ENCODE measurements at places on chromosomes 12 and 14.

- DNase-seq = no peak
Measured at GRCh38 chr12:105384916-105385535, 54.5 kb downstream of the C12orf75 start.

- no peak for DNase-seq
Measured at GRCh38 chr14:98877065-98877464, 394.9 kb downstream of the BCL11B start.

GRCh38 chr12:22396253-22396652 lies 61.7 kb upstream of the ST8SIA1 start:
- no peak for DNase-seq

- DNase-seq = no peak
Measured at GRCh38 chr12:31238764-31239387, 87.1 kb downstream of the SINHCAF start.

DNA sequence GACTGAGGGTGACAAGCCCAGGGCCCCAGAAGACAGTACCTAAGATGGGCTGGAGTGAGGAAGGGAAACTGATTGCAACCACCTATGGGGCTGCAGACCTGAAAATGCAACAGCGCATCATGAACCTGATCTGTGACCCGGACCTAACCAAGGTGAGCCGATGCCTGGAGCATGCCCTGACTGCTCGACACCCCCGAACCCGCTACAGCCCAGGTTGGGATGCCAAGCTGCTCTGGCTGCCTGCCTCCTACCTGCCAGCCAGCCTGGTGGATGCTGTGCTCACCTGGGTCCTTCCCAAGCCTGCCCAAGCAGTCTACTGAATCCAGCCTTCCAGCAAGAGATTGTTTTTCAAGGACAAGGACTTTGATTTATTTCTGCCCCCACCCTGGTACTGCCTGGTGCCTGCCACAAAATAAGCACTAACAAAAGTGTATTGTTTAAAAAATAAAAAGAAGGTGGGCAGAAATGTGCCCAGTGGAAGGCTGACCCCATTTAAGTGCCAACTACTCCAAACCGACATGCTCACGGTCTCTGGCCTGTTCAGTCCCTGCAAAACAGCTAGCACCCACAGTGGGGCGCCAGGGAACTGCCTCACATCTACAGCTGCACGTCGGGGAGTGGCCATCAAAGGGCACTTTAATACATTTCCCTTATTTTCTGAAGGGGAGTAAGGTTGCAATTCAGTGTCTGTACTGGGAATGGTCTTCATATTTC lies 4.2 kb downstream of the RDH5 start:
- DNase-seq = no peak

DNA sequence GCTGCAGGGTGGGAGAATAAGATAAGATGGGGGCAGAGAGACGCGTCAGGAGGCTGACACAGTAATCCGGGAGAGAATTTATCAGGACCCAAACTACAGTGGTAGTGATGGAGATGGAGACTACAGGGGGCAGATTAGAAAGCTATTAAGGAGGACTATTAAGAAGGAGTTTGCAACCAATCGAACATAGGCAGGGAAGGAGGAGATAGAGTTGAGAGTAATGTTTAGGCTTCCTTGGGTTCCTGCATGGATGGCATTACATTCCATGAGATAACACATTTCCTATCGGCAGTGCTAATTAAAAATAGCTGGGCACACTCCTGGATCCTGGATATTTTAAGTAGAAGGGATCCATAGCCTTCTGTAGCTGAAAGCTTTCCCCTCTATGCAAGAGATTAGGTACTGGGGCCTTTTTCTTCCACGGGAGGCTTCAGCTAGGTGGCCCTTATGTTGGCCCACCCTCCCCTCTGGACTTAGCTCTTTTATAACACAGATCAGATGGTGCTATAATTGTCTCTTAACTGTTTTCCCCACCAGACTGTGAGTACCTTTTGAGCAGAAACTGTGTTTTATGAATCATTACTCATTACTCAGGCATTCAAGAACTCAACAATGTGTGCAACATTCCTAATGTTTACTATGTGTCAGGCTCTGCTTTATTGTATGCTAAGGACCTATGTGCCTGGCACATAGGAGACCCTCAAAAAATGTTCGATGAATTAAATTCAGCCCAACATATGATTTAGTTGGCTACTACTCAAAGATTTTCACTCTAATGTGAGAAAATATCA lies 113.0 kb downstream of the RMST start:
- DNase-seq = no peak

GRCh38 chr12:46948936-46949545 lies 123.2 kb upstream of the SLC38A4 start:
- no peak for DNase-seq

All from left lung (tissue), 14 donors.